ENCODE measurements at places on chromosomes 13 and 19.

GRCh38 chr19:16213076-16213475 lies 15.4 kb downstream of the AP1M1 start:
- DNase-seq: no peak

DNA sequence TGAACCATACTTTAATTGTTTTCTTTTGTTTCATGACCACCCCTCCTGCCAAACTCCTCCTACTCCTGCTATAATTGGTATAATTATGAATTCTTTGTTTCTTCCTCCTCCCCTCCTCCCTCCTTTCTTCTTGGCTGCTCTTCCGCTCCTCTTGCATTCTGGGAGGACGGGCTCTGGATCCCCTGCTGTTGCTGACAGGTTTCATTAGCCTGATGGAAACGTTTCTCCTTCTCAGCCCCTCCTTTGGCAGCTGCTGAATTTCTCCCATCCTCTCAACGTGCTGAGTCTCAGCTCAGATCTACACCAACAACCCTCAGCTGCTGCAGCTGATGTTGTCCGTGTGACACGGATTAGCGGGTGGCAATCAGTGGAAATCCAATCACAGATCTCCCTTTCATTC lies 97.1 kb upstream of the UBAC2 start:
- no peak for DNase-seq

DNA sequence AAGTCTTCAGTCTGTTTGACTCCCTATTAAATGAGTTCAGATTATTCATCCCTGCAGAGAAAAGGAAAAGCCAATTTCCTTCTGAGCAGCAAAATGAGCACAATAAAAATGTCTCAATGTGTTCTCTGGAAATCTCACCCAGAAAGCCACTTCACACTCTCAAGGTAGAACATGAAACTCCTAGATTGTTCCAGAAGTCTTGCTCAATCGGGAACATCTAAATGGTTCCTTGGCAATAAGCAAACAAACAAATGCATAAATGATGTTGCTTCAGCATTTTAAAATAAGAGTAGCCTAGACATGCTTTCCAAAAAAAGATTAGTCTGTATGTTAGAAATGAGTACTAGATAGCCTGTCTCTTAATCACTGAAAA lies 59.7 kb upstream of the TNFRSF19 start:
- no peak for DNase-seq

DNA sequence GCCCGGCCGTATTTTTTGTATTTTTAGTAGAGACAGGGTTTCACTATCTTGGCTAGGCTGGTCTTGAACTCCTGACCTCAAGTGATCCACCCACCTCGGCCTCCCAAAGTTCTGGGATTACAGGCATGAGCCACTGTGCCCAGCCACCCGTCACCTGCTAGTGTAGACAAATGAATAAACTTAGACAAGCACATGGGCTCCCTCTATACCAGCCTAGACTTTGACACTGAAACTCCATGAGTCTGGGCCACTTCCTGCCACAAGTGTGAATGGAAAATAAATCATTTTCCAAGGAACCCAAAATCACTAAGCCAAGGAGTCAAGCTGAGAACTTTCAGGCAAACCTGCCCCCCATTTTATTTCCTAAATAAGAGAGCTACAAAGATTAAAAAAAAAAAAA lies 27.0 kb upstream of the TPT1 start:
- DNase-seq: no peak

DNA sequence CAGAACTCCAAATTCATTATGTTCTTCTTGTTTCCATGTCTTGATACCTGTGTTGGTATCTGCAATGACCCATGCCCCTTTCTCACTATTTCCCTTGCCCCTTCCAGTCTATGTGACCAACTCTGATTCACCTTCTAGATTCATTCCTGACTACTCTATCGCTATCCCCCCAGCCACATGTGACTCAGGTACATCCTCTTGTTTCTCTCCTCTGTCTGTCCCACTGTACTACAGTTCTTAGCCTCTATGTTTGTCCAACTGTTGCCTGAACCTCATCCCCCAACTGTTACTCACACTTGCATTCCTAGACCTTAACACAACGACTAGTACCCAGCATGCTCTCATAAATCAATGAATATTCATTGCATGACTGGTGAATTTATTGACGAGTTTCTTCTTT lies 10.0 kb upstream of the FLT3 start:
- no peak for DNase-seq

DNA sequence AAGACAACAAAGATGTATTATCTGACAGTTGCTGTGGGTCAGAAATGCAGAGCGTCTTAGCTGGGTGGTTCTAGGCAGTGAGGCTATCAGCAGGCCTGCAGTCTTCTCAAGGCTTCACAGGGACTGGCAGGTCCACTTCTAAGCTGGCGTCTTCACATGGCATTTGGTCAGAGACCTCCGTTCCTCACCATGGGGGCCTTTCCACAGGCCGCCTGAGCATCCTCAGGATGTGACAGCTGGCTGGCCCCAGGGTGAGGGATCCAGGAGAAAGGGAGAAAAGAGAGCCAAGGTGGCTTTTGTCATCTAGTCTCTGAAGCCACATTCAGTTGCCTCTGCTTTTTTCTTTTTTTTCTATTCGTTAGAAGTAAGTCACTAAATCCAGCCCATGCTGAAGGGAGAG lies 50.3 kb downstream of the FGF14 start:
- no peak for DNase-seq

GRCh38 chr13:30235216-30235615 lies 72.1 kb downstream of the KATNAL1 start:
- DNase-seq: no peak

- DNase-seq: no peak
Measured at GRCh38 chr13:51971520-51972426, 39.5 kb downstream of the ATP7B start.

DNA sequence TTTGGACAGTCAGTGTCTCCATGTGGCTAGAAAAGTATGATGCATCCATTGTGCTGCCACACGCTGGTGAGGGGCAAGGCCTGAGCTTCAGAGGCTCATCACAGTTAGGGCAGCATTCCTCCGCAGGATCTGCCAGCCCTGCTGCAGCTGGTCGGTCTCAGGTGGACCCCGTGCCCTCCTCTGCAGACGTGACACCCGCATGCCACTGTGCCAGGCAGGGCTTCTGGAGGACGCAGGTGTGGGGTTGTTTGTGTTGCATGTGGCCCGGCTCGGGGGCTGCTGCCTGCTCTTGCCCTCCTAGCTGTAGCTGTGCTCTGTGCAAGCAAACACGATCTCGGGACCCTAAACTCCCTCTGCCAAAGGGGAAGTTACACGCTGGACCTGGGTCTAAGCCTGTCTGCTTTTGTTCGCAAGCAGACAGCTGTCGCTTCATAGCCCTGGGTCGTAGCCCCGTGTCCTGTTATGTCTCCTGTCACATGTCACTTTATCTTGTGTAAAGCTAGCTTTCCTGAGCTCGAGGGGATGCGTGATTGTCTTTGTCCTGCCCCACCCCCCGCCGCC lies 45.3 kb downstream of the SLC7A9 start:
- no peak for DNase-seq

DNA sequence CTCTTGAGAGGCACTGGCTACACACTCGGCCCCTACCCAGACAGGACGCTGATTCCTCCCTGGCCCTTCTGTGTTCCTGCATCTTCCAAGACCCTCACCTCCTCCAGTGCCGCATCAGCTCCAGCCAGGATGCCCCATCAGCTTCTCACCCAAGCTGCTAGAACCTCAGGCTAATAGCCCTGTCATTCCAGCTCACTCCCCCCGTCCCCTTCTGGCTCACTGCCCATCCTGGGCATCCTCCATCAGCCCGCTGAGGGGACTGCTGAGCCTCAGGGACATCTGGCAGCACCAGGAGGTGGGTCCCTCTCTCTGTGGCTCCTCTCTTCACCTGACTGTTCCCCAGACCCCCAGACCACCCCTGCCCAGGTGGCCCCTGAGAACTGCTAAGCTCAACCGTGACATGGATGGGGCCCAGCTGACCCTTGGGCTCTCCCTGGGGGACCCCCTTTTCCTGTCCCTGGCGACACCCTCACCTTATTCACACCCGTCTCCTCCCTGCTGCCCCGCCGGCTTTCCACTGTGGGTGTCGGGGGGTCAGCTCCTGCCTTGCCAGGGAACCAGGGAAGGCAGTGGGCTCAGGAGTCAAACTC lies 4.8 kb downstream of the FFAR3 start:
- DNase-seq: no peak

GRCh38 chr13:50643060-50643459 lies 200.4 kb downstream of the DLEU7 start:
- DNase-seq: no peak

GRCh38 chr19:38891771-38892170 lies 7.6 kb downstream of the SIRT2 start:
- DNase-seq: no peak

GRCh38 chr13:22082437-22083100 lies 411.7 kb downstream of the FGF9 start:
- DNase-seq: no peak

- no peak for DNase-seq
Measured at GRCh38 chr13:113086031-113086750, 19.4 kb upstream of the F7 start.

DNA sequence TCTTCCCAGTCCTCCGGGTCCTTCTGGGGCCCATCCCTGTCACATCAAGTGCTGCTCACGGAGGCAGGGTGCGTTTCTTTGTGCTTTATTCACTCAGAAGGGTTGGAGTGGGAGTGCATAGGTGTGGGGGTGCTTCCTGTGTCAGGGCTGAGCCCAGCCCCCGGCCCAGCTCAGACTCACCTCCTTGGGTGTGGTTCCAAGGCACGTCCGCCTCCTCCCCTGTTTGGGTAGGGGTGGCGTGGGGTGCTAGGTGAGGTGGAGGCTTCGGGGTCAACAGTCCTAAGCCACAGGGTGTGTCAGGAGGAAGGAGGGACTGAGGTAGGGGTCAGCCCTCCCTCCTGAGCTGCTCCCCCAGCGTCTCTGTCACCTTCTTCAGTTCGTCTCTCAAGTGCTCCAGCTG lies 3.1 kb downstream of the CCER2 start:
- DNase-seq: no peak

DNA sequence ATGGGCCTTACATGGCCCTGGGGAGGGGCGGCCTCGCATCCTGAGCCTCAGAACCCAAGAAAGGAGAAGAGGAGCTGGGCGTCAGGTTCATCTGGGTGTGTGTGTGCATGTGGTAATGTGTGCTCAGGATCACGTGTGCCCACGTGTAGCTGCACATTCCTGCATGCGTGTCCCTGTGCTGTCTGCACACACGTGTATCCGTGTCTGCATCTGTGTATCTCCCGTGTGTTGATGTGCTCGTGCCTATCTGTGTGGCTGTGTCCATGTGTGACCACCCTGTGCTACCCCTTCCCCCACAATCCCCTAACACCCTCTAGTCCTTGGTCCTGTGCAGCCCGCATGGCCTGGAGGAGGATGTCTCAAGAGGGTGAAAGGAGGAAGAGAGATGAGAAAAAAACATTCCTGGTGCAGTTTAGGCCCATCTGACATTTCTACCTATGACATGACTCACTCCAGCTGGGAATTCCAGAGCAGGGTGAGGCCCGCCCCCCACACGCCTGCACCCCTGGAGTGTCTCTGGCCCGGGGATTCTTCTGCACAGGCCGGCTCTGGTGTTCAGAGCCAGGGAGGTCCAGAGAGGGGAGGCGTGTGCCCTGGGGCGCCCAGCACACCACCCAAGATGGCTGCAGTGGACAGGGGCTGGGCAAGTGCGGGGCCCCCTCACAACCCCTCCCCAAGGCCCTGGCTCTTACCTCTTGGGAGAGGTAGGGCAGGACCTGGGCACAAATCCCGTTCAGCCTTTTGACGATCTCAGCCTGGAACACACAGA lies 7.1 kb downstream of the TLE5 start:
- DNase-seq: no peak

DNA sequence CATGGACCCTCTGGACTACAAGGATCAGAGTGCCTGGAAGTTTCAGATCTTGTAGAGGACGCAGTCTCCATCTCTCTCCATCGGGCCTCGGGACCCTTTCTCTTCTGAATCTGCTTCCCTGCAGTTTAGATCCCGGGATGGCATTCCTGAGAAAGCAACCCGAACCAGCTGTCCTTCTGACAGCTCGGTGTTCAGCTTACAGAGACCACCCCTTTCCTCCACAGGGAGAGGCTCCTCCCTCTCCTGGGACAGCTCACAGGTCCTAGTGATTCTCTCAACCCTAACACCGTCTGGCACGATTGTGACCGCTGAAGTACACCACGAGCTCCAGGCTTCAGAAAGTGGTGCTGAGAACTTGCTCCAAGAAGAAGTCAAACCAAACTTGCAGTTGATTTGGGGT lies 18.2 kb downstream of the CRX start:
- DNase-seq: no peak

GRCh38 chr19:3668331-3669081 lies 31.8 kb downstream of the PIP5K1C start:
- no peak for DNase-seq

- DNase-seq: no peak
Measured at GRCh38 chr13:94065741-94066140, 413.7 kb downstream of the DCT start.

DNA sequence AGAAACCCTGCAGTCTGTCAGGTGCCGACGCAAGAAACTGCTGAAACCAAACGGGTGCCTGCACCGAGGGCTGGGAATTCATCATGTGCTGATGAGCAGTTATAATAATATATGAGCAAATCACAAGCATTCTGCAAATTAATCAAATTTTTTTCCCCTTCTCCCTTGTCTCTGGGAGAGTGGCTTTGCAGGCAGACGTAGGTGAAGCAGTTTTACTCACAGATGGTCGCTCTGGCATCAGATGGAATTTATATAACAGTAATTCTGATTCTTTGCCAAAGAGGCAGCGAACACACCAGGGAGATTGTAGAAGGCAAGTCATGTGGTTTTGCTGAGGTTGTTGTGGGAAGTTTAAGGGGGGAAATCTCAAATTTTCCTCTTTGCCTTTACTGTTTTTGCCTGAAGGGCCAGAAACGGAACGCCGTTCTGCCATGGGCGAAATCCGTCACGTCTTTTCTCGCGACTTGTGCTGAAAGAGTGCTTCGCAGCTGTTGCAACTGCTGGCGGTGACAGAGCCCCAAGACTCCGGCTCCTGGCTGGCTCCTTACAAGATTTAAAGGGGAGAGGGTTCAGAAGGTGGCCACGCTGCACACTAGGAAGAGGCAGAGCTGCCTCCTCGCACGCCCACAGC lies 320.1 kb downstream of the ZNF536 start:
- no peak for DNase-seq

- no peak for DNase-seq
Measured at GRCh38 chr13:32581177-32581786, 5.0 kb upstream of the PDS5B start.

DNA sequence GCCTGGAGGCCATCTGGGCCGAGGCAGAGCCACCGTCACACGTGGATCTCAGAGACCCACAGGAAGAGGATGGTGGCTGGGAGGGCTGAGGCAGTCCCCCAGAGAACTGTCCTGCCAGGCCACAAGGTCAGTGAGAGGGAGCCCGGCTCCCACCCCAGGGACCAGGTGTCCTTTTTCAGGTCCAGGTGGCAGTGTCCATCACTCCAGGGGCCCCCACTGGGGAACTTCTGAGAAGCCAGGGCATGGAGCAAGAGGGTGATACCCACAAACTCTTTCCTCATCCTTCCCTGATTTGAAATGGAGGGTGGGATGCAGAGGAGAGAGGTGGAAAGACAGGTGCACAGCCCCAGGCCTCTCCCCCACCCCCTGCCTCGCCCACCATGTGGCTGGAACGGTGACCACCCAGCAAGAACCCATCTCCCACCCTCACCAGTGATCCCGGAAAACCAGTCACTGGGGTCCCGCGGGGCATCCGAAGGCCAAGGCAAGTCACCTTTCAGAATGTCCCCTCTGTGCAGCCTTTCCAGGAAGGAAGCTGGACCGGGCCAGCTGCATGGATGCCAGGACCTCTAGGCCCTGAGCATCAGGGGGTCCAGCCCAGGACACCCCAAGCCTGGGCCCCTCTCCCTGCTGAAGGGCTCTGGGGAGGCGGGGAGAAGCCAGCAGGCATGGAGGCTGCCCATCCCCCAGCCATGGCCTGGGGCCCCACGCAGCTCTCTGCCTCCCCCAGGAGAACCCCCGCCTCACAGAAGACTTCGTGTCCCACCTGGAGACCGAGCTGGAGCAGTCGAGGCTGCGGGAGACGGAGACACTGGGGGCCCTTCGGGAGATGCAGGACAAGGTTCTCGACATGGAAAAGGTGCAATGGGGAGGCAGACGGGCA lies 14.1 kb downstream of the PRR36 start:
- no peak for DNase-seq

Measured in NCI-H2029 treated with DMSO at 0.1 percent for 48 hours (cell line).